ENCODE measurements at places on chromosomes 16 and 17.

DNA sequence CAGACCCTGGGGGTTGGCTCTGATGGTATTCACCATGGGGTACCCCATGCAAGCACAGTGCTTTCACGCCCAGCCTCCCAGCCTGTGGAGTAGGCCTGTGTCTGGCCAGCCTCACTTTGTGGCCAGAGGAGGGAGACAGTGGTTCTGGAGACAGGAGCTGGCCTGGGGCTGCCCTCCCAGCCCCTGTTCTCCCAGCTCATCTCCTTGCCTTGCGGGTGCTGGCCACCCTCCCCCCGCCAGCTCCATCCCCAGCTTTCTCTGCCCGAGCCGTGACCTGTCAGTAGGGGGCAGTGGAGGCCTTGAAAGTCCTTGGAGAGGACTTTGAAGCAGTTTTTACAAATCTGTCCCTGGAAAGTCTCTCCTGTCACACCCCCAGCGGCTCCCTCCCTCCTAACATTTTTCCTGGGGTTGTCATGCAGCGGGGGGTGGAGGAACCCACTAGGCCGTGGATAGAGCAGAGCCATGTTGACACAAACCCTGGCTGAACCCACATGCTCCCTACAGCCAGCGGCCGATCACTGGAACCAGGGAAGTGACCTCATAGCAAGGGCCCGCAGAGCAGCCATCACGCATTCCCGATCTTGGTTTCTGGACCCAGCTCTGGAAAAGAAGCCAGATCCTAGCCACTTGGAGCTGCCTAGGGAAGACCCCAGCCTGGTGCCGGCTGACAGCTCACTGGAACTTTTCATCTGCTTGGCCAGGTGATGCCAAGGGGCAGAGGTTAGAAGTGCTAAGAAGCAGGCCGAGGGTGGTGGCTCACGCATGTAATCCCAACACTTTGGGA lies 289.4 kb downstream of the SEC14L1 start:
- DNase-seq = peak; percentile 97

DNA sequence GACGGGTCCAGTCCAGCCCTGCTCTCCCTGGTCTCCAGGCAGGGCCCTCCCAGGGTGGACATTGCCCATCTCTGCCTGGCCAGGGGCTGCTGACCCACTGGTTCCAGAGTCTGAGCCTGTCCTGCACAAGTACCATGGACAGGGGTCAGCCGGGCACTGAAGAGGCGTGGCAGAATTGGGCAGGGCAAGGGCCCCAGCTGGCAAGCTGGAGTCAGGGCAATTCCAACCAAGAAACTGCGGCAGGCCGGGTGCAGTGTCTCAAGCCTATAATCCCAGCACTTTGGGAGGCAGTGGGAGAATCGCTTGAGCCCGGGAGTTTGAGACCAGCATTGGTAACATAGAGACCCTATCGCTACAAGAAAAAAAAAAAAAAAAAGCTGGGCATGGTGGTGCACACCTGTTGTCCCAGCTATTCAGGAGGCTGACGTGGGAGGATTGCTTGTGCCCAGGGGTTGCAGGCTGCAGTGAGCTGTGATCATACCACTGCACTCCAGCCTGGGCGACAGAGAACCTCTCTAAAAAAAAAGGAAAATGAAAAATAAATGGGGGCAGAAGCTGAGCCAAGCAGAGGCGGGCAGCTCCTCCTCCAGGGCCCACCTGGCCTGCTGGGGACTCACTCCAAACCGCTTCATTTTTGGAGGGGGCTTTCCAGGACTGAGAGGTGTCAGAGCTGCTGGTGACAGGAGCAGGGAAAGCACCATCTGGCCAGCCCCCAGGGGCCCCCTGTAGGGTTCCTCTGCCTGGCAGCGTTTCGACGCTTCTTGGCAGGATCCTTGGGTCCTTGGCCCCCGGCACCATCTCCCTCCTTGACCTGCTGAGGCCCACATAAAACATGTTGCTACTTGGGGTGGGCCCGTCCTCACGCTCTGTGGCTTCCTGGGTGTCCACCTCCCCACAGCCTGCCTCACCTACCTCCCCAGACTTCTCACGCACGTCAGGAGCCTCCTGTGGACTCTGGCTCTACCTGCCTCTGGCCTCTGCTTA lies 2.9 kb upstream of the MAFG start:
- no peak for DNase-seq

- DNase-seq = no peak
Observed at GRCh38 chr16:31436221-31437045, 6.2 kb downstream of the ZNF843 start.

- DNase-seq = no peak
Observed at GRCh38 chr17:78159575-78160158, 8.7 kb upstream of the SYNGR2 start.

- no peak for DNase-seq
Observed at GRCh38 chr17:49090878-49091594, 41.5 kb upstream of the B4GALNT2 start.

DNA sequence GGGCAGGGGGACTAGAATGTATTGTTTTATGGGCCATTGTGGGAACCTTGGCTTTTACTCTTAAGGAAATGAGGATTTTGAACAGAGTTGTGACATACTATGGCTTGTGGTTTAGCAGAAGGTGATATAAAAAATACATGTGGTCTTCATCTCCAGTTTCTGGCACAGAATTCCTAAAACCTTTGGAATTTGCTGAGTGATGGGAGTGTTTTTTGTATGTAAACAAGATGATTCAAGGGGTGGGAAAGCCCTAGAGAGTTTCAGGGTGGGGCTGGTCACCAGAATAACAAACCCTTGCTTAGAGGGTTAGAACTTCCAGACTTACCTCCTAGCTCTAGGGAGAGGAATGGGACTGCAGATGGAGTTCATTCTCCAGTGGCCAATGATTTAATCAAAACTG lies 316.1 kb downstream of the PHKB start:
- DNase-seq = no peak

GRCh38 chr17:34771891-34772290 lies 189.4 kb downstream of the CCT6B start:
- DNase-seq = no peak

GRCh38 chr16:62692685-62693084 lies 656.4 kb upstream of the CDH8 start:
- no peak for DNase-seq

DNA sequence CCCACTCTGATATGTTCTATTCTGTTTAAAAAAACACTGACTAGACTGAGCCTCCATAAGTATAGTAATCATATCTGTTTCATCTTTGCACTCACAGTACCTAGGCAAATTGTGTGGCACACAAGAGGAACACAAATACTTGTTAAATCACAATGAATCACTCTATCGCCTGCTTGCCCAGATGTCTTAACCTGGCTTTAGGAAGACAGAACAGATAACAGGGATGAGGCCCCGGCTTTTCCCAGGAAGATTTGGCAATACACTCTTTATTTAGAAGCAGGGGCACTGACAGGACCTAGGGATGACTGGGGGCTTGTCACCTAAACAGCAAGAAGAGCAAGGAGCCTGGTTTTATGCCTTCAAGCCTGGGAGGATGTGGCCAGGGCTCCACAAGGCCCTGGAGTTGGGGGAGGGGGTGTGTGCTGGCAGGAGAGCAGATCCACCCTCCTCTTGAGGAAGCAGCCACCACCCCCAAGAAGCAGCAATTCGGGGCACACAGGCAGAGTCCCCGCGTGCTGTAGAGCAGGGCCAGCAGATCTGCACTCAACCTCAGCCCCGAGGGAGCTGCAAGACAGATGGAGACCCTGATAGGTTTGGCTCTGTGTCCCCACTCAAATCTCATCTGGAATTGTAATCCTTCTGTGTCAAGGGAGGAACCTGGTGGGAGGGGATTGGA lies 41.0 kb upstream of the KSR1 start:
- DNase-seq = no peak

GRCh38 chr17:8739097-8739496 lies 5.5 kb downstream of the CCDC42 start:
- DNase-seq = no peak

GRCh38 chr16:28495795-28496749 lies 1.6 kb downstream of the APOBR start:
- no peak for DNase-seq

GRCh38 chr17:18950346-18950745 lies 1.6 kb upstream of the SLC5A10 start:
- no peak for DNase-seq

- no peak for DNase-seq
Observed at GRCh38 chr17:5837055-5837491, 233.1 kb upstream of the WSCD1 start.

DNA sequence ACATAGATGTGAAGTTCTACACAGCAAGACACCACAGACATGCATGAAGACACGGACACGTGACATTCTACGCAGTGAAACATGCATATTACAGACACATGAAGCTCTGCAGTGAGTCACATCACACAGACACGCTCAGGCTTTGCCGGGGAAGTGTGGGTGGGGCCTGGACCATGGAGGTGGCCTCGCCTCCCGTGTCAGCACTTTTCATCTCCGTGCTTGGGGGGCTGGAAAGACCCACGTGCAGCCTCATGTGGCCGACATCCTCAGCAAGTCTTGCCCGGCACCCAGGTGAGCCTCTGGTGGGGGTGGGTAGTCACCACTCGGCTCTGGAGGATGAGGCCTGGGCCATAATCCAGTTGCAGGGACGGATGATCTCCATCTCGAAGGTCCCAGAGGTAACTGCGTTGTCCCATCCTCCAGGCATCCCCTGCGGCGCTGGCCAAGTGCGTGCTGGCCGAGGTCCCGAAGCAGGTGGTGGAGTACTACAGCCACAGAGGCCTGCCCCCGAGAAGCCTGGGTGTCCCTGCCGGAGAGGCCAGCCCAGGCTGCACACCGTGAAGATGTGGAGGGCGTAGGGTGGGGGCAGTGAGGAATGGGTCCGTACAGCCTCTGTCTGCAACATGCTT lies 17.3 kb upstream of the DPEP1 start:
- no peak for DNase-seq

DNA sequence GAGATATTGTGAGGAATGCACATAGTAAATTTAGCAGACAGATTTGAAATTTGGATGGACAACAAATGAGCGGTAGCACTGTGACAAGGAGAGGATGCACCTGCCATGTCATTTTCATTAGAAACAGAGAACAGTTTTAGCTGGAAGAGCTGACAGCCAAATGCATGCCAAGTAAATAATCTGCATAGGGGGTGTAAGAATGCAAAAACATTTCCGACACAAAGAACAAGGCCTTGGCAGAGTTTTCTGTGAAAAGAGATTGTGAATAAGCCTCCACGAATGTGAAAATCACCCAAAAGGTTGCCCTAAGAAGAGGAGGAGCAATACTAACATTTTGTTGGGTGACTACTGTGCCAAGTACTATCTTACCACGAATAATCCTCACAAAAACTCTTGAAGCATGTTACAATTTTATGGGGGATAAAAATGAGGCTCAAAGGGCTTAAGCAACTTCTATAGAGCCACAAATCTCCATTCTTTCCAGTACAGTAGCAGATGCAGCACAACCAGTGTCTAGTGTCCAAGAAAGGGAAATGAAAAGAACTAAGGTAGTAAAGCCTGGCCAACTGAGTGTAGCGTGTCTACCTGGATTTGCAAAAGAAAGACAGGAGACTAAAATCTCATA lies 28.3 kb downstream of the TMEM100 start:
- no peak for DNase-seq

DNA sequence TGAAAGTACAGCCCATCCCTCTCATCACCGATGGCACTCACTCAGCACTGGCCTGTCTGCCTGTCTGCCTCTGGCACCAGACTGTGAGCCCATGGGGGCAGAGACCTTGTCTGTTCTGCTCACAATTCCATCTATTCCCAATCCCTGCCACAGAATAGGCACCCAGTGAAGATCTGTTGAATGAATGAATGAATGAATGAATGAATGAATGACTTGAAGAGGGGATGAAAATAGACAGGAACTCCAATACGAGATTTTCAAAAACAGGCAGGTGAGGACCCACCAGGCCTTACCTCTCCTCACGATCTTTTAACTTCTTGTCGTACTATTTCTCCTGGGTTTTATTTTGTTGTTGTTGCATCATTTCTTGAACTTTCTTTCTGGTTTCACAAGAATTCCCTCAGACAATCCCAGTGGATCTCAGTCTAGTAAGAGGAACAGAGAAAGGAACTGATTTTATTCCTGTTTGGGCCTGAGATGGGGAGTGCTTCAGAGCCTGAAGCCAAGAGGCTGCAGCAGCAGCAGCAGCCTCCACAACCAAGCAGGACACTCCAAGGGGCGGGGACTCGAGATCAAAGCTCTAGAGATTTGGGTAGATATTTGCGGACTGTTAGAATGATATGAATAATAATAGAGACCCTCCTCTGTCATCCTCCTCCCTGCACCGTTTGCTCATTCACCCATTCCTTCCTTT lies 17.7 kb downstream of the KRT9 start:
- no peak for DNase-seq

DNA sequence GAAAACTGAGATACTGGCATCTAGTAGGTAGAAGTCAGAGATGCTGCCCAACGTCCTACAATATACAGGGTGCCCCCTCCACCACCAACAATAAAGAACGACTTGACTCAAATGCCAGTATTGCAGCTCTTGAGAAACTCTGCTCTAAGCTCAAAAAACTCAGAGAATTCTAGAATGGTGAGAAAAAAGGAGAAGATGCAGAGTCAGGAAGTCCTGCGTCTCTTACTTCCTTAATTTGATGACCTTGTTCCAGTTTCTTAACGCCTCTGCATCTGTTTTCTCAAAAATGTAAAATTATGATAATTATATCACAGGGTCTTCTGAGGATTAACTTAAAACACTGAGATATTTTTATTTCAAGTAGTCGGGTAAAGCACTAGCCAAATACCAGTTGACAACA lies 1.7 kb upstream of the HSBP1 start:
- DNase-seq = no peak

GRCh38 chr16:77540646-77541045 lies 105.8 kb upstream of the ADAMTS18 start:
- DNase-seq = no peak

- DNase-seq = no peak
Observed at GRCh38 chr16:22397931-22398330, 23.5 kb upstream of the CDR2 start.

DNA sequence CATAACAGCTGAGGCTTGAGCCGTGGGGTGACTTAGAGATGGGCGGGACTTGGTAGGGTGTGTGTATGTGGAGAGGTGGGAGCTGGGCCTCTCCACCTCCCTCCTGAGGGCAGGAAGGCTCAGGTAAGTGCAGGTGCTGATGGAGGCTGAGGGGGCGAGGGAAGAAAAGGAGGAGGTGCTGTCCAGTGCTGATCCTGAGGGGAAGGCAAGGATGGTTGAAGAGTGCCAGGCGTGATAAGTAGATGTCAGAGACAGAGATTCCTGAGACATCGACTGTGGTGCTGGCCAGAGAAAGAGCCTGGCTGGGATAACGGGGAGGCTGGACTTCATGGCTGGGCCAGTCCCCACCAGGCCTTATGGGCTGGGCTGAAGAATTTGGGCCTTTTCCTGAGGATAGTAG lies 159.1 kb downstream of the SDK2 start:
- no peak for DNase-seq

DNA sequence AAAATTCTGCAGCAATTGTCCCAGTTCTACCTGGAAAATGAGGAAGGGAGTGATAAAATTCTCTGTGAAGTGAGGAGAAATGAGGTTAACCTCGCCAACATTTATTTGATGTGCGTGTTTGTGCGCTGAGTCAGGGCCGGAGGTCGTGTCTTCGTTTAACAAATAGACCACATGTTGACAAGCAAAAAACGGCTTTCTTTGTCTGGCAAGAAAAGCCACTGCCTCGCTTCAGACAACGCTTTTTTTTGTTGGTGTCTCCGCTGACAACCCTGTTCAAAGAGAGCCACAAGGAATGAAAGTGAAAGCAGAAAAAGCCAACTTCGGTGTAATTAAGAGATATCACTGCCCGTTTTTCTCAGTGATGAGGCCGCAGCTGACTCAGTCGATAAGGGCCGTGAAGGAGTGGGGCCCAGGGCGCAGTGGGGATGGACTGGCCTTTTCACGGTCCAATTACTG lies 510.6 kb downstream of the CDH13 start:
- DNase-seq = no peak

- DNase-seq = no peak
Observed at GRCh38 chr17:1005361-1005946, 8.5 kb downstream of the TIMM22 start.

GRCh38 chr17:75721463-75722011 lies 278 bp downstream of the ITGB4 start:
- DNase-seq = no peak
